ENCODE measurements at places on chromosomes 12 and 14. TPM values are rescaled to one million over a fixed set of nuclear protein-coding genes. Genes with fewer than 3 reads are reported as not detected.

OR6J1 gene
- total RNA-seq: not detected

DNA sequence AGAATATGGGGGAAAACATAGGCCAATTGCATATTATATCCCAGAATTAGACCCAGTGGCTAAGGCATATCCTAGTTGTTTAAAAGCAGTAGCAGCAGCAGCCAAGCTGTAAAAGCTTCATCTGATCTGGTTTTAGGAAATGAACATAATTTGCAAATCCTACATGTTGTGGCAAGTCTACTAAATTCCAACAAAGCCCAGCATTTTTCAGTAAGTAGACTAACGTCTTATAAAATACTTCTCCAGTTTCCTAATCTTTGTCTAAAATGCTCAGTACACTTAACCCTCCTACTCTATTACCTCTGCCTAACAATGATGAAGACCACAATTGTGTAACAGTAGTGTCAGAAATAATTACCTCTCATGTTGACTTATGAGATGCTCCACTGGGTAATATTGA, 70.9 kb upstream of the RERGL start:
- DNase-seq: no peak

GRCh38 chr12:53124352-53124723, 21.1 kb downstream of the SOAT2 start:
- DNase-seq: no peak

HSPA2 gene
- 5.5 TPM for total RNA-seq

KERA gene
- total RNA-seq: not detected

DNA sequence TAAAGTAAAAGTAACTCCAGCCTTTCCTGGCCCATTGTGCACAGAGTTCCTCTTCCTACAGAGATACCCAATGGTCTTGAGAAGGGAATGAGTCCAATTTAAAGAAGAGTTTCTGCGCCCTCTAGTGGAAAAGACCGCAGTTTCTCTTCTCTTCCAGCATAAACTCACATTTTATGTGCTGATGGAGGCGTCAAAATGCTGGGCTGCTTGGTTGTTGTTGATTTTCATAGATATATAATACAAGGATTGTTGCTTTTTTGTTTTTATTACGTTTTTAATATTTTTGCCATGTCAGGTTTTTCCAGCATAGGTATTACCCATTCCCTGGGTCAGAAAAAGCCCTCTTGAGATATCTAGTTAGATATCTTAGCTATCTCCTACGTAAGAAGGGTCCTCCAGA, 356.9 kb upstream of the STXBP6 start:
- DNase-seq: no peak

MMAB gene
- 38.6 TPM for total RNA-seq

GPR65 gene
- total RNA-seq: 0.07 TPM

DNA sequence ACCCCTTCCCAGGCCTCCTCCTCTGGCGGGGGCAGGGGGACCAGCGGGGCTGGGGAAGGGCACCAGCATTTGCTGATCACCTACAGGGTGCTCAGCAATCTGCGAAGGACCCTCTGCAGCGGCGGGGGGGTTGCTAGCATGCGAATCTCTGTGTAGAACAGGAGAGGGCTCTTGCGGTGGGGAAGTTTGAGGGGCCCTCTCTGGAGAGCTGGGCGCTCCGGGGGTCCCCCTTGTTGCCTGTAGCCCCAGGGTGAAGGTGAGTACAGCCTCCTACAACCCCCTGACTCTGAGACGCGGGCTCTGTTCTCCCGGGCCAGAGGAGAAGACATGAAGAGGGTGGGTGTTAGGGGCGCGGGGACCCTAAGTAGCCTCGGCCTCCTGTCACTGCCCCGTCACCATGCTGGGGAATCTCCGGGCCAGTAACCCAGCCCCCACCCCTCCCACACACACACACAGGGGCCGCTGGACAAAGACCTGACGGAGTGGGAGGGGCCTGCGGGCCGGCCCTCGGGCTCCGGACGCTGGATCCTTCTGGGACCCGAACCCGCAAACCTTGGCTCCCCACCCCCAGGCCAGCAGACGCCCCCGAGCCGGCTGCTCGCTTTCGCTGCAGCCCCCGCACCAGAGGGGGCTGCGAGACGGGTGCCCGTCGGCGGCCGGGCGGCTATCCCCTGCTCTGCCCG, 734 bp downstream of the FIGNL2 start:
- no peak for DNase-seq

IAPP gene
- not detected for total RNA-seq

DNA sequence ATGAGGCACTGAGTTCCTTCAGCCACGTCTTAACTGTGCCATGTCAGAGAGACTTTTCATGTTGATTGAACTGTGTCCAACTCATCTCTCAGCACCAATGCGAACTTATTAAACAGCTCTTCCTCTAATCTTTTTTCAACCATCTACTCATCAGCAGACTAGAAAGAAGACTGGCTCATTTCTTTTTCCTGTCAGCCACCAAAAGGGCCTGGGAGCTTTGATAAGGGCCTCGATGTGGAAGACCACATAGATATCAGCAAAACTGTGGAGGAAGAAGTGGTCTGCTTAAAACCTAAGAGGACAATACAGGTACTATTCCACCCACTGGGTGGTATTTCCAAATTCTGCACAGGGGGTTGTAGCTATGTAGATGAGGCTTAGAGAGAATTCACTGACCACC, 3.6 kb upstream of the PLXNC1 start:
- DNase-seq: no peak

RGS6 gene
- not detected for total RNA-seq

GRCh38 chr14:33933386-33933933, 17.4 kb downstream of the EGLN3 start:
- no peak for DNase-seq

DNA sequence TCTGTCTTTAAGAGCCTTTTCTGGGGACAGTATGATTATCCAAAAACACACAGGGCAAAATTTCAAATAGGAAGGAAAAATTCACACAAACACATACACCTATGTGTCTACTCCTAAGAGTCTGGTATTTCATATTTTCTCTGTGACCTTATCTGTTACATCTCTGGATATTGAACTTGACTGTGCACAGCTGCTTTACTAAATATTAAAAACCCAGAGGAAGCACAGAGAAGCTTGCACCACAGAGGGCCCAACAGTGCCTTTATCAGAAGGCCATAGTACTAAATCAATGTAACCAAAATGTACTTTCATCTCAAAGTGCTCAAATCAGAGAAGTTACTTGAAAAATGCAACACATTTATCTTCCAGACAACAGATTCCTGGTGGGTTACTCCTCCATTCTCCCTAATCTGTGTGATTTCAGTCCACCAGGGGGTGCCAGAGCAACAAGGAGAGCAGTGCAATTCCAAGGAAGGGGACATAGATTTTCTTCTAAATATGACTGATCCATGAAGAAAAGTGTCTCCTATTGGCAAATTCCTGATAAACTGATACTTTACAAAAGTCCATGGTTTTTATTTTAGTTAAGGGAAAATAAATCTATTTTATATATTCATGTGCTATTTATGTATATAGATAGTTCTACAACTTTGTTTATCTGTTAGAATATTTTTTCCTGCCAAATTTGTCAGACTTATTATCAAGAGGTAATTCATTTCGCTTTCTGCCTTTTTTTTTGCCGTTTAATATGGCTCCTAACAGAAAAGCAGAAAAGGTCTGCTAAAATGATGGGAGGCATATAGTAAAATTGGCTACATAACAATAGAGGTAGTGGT, 617.6 kb downstream of the LRFN5 start:
- no peak for DNase-seq

GRCh38 chr12:109923481-109924245, 23.6 kb downstream of the TCHP start:
- no peak for DNase-seq

DNA sequence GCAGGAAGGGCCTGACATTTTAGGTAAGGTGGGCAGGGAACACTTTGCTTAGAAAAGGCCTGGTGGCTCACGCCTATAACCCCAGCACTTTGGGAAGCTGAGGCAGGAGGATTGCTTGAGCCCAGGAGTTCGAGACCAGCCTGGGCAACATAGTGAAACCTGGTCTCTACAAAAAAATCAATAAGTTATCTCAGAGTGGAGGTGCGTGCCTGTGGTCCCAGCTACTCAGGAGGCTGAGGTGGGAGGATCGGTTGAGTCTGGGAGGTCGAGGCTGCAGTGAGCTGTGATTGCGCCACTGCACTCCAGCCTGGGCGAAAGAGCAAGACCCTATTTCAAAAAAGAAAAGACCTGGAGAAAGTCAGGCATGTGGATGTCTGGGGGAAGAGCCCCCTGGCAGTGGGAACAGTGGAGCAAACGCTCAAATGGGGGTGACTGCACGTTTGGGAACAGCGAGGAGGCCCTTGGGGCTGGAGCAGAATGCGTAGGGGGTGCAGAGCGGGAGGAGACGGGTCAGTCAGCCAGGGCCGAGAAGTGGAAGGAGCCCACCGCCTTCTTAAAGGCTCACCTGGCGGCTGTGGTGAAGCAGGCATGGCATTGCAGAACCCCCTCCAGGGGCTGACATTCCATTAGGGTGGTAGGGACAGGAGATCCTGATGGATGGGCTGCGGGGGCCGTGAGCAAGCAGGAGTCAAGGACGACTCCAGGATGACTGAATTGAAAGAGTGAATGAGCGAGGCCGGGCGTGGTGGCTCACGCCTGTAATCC, 6.2 kb upstream of the KIF26A start:
- no peak for DNase-seq

DNA sequence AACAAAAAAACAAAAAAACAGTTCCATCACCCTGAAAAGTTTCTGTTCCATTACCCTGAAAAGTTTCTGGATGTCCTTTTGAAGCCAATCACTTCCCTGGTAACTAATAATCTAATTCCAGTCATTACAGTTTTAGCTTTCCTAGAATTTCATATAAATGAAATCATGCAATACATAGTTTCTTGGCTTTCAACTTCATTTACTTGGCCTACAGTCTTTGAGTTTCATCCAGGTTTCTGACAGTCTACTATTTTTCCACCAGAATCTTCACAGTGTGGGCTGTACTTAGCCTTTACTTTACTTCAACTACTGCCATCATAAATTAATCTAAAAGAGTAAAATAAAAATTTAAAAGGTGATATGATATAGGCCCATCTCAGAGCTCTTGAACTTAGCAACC, 55.5 kb downstream of the RPS6KA5 start:
- DNase-seq: no peak

DNA sequence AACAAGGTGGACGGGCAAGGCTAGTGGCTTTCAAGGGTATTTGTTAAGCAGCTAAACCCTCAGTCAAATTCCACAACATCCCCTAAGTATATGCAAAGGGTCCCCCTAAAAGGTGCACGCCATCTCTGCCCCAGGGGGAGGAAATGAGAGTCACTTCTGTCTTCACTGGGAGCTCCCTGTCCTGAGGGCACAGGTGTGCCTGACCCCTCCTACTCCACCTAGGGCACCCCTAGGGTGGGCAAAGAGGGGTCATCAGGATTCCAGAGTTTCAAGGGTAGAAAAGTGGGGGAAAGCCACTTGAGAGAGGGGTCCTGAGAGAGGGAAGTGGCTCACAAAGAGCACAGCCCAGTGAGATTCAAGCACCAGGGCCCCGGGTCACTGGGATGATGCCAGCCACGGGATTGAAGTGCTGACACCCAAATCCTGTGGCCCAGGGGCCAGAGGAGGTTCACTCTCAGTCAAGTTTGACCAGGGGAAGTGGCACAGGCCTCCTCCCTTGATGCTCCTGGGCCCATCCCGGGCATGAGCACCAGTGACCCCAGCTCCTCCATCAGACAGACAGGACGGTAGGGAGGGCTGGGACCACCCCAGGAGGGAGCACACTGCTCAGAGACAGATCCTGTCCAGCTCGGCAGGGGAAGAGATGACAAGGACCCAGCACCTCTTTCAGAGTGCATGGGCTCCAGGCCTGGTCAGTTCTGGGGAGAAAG, 82.3 kb upstream of the BCL11B start:
- DNase-seq: no peak

DNA sequence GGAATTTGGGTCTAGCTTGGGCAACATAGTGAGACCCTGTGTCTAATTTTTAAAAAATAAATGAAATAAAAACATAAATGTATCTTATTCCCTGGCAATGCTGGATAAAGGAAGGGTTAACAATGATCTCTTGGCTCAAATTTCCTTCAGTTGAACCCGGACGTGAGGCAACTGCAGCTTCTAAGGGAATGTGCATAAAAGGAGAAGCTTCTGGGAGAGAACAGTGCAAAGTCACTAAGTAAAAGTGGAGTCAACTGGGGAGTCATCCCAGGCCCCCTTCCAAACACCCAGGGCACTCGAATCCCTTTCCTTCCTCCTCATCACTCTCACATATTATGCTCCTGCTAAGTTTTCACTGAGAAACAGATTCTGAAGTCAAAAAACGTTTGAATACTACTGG, 147.3 kb downstream of the PPM1H start:
- DNase-seq: no peak

DNA sequence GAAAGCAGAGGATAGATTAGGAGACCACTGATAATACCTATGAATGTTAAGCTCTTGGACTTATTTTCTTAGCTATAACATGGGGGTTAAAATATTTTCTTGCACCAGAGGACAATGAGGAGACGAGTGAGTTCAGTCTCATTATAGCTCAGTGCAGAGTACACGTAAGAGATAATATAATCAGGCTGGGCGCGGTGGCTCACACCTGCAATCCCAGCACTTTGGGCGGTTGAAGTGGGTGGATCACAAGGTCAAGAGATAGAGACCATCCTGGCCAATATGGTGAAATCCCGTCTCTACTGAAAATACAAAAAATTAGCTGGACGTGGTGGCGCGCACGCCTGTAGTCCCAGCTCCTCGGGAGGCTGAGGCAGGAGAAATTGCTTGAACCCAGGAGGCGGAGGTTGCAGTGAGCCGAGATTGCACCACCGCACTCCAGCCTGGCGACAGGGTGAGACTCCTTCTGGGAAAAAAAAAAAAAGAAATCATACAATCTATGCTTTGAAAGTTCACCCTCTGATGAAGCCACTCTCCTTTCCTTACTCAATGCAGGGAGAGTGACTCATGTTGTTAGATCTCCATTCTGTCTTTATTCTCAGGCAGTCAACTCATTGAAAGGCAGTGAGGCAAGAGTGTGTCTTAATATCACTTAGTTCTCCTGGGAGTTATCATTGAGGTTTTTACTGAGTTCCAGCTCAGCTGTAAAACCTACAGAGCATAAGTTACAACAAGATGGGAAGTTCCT, 134.2 kb downstream of the SYNE2 start:
- no peak for DNase-seq

- no peak for DNase-seq
Measured at GRCh38 chr12:102005256-102005655, 56.5 kb downstream of the WASHC3 start.

GRCh38 chr14:94593376-94593748, 12.1 kb downstream of the SERPINA5 start:
- DNase-seq: no peak

DNA sequence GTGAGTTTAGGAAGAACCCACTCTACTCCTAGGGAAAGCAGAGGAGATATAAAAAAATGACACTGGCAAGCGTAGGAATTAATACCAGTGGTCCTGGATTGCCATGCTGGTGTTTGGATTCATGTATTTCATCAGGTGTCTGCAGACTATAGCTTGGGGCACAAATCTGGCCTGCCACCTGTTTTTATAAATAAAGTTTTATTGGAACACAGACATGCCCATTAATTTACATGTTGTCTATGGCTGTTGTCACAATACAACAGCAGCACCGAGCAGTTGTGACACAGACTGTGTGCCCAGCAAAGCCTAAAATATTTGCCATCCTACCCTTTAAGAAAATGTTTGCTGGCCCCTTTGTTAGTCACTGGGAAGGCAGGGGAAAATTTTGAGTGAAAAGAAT, 553.2 kb downstream of the VRK1 start:
- DNase-seq: no peak

MRPL52 gene
- 55.0 TPM for total RNA-seq

- no peak for DNase-seq
Measured at GRCh38 chr12:84807249-84807648, 105.3 kb downstream of the SLC6A15 start.
